NCI-H1436 treated with DMSO at 0.1 percent for 48 hours (cell line): ENCODE measurements at places on chromosomes 1 and 21.

GRCh38 chr1:160643138-160643537 lies 3.7 kb downstream of the SLAMF1 start:
- DNase-seq: no peak

GRCh38 chr1:208682664-208683013 lies 438.5 kb upstream of the PLXNA2 start:
- no peak for DNase-seq

DNA sequence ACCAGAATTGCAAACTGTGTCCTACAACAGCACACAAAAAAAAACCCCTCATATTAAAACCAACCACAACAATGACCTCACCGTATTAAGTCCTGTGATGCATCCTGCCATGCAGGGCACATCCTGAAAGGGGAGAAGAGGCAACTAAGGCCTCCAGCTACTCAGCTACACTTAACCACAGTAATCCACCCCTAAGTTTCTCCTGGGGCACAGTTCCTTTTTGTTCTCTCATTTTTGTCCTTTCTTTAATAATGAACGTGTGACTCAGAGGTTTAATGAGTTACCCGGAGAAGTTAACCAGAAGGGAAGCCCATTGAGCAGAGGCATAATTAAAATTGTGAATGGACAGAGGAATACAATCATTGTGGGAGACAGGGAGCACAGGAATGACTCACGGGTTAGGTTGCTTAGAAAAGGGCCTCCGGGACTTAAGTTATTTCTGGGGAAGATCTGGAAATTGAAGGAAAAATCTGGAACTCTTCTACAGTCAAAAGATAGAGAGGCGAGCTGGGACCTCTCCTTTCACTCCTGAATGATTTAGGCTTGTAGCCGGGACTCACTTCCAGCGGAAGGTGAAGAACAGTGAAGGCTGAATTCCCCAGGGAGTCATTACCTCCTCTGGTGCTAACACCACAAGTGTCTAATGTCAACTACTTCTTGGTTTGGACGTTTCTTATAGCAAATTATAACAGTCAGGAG lies 36.9 kb upstream of the HIVEP3 start:
- no peak for DNase-seq

DNA sequence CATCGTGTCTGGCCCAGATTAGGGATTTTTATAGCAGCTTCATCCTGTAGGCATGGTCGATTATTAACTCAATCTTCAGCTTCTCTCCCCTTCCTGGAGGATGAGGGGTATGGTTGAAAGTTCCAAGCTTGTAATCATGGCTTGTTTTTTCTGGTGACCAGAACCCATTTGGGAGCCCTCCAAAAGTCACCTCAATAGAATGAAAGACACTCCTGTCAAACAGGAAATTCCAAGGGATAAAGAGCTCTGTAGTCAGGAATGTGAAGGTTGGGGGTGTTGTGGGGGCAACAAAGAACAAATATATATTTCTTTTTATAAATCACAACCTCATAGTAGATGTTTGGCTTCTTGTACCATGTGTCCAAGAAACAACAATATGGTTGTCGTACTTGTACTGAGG lies 212.7 kb upstream of the ESRRG start:
- DNase-seq: no peak

DNA sequence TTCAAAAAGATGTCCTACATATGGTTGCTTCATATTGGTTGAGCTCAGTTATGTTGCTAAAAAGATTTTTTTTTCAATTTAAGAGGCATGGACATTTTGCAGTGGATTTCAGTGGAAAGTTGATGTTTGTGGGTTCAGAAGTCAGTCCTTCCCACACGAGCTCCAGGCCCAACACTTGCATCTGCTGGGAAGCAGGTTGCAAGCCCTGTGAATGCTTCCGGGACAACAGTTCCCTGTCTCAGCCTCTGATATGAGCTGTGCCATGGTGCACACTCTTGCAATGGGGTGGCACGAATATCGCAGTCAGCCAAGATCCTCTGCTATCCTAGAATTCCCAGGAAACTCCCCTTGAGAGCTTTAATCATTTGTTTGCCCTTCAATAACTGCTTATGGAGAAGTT lies 30.3 kb upstream of the ABCG1 start:
- DNase-seq: no peak

- DNase-seq: no peak
Observed at GRCh38 chr1:207313131-207313530, 8.3 kb upstream of the CD55 start.

- no peak for DNase-seq
Observed at GRCh38 chr1:161069241-161069640, 450 bp downstream of the ARHGAP30 start.

DNA sequence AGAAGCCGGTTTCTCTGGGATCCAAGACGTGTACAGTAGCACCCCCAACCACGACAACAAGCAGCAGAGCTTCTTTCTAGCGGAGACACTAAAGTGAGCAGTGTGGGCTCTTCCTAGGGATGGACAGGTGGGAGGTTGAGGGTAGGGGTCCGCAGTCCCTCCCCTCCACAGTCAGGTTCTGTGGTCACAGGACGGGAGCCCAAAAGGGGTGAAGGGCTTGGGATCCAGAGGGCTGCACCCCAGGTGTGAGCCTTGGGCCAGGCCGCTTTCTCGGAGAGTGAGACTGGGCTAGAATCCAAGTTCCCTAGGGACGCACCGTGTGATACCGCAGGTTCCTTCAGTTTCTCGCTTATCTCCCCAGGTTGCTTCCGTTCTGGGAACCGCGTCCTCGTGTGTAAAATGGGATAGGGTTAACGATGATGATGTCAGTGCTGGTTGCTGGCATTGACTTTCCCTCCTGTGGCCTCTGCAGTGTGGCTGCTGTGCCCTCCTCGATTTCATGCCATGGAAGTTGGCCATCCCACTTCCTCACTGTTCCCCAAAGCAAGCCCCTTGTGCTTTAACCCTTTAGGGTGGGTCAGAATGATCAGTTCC lies 17.3 kb upstream of the SELENON start:
- DNase-seq: no peak
